Activated T-cell treated with anti-CD3 and anti-CD28 coated beads, Interleukin-2, amount 50 U/mL, for 1 hour (primary cell): ENCODE measurements at places on chromosomes 12 and 14.

DNA sequence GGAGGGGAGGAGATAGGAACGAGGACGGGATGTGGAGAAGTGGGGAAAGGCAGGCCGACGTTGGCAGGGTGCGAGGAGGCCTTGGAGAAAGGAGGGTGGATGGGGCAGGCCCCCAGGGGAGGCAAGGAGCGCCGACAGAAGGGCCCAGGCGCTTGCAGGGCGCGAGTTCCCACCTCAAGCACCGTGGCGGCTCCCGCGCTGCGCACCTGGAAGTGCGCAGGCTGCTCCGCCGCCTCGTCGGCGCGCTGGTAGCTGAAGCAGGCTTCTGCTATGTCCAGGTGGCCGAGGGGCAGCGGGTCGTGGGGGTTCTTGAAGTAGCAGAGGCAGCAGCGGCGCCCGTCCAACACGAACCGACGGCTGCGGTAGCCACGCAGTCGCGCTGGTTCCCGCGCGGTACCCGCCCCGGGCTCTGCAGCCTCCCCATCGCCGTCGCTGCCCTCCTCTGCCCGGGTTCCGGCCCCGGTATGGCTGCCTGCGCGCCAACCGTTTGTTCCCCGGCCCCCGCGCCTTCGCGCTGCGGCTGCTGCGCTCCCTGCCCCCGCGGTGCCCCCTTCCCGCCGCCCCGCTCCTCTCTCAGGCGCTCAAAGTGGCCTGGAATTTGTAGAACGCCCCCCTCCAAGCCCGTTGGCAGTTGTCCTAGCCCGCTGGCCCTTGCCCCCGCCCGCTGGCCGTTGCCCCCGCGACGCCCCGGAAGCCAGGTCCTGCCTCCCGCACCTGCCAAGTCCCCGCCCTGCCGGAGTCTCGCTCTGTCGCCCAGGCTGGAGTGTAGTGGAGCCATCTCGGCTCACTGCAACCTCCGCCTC is 1.1 kb upstream of the ACTR6 start:
- peak; percentile 75 for DNase-seq

- no peak for DNase-seq
Observed at GRCh38 chr14:95677179-95677835, 8.9 kb upstream of the TCL1B start.

DNA sequence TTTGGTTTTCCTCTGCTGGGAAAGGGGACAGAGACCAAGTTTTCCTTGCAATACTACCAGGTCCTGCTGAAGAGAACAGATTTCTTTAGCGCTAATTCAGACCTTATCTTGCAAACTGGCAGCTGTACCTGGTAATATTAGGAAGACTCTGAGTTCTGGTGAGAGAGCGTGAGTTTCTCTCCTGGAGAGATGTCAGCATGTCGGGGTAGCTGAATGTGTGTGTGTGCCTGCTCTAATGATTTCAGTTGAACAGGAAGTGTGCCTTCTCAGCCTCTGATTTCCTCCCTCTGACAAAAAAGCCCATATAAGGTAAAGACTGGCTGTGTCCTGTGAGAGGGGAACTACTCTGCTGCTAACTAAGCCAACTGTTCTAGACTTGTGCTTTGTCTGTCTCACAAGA is 10.3 kb upstream of the ERP27 start:
- DNase-seq: no peak

GRCh38 chr12:71187379-71187778 is 29.6 kb upstream of the TSPAN8 start:
- DNase-seq: no peak

DNA sequence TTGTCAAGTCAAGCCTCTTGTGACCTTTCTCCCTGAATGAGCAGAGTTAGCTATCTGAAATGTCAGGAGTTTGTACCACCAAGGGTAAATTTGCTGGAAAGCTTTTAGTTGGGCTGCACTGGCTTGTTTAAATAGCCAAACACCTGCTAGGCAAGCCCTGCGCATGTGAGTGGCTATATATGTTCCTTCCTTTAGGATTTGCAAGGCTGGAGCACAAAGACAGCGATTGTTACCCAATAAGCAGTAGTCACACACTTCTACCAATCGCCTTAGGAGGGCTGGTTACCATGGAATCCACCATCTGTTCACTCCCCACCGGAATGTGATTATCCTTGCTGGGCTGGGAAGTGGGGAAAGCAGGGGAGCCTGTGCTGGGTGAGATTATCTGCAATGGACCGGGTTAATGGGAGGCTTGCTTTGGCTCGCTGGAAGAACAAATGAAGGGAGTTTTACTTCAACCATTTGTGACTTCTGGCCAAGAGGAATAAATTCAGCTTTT is 102.5 kb downstream of the FGD4 start:
- no peak for DNase-seq

GRCh38 chr12:47781479-47782371 is 8.7 kb downstream of the SLC48A1 start:
- no peak for DNase-seq

GRCh38 chr14:20614038-20614840 is 23.1 kb upstream of the RNASE12 start:
- DNase-seq: no peak
